CD4-positive, alpha-beta T cell treated with Interleukin-17A for 1 hour (primary cell): ENCODE measurements at places on chromosomes 12 and 14.

GRCh38 chr12:121893961-121894460, 5.4 kb downstream of the PSMD9 start:
- no peak for DNase-seq

DNA sequence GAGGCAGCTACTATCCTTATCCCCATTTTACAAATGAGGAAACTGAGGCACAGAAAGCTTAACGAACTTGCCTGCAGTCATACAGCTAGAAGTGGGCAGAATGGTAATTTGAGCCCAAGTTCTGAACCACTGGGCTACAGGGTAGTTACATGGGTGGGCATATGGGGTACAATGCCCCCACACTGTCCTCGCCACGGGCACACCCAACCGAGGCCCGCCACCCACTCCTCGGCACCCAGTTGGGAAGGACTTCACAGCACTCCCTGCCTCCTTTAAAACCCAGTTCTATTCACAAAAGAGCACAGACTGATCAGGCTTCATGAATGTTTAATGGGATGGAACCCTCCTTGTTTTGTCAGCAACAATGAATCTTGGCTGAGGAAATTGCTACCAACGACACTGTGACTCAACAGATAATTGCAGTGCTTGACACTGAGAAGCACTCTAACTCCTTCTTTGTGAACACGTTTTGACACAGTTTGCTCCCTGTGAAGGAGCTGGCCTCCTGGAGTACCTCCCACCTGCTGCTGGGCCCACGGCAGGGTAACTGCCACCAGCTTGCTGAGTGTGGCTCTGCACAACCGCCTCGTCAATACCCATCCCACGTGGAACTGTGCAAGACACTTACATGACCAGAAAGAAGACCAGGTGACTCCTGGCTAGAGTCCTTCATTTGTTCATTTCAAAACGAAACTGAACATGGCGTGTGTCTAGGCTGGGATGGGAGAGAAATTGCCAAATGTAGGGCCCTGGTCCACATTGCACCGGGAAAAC, 63.5 kb downstream of the CLMN start:
- DNase-seq = no peak

DNA sequence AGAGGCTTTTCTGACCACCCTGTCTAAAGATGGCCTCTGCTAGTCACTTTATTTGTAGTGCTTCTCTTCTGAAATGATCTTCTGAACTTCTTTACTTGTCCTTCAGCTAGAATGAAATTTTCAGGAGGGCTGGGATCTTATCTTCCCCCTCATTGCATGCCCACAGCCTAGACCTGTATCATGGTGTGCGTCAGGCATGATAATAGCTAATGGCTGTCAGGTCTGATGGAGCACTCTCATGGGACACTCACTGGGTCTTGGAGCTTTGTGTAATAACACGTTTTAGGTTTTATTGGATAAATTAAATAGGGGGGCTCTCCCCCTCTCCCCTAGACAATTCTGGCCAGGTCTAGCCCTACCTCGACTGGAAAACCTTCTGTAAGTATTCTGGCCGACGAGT, 97.1 kb upstream of the NRXN3 start:
- no peak for DNase-seq

DNA sequence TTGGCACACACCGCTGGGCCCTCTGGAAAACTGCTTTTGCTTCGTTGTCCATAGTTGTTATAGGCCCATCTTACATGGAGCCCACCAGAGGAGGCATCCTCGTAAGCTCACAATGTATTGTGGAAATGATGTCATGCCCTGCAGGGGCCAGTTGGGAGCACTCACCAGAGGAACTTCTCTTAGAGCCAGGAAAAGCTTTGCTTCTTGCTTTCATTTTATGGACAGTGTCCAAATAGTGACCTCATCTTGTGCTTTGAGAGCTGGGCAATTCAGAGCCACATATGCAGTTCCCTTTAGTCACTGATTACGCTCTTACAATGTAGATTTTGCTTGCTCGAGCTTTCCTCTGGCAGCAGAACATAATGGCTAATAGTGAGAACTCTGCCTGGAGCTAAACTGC, 275.6 kb downstream of the AACS start:
- DNase-seq = no peak

- DNase-seq = no peak
Observed at GRCh38 chr12:24049728-24050127, 100.3 kb upstream of the SOX5 start.

DNA sequence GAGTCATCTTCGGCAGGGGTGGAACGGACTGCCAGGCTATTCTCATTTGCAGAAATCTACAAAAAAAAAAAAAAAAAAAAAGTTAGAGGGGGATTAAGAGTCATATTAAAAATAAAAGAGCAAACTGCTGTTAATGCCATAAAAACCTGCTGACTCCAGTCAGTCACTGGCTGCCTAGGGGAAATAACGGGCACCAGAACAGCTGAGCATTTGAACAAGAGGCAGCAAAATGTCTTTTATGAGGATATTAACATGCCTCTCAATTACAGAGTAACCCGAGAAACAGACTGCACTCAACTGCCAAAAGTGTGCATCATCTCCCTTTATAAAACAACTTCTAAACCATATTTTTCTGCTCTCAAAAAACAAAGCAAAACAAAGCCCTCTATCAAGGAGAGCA, 28.7 kb upstream of the CERS5 start:
- no peak for DNase-seq

DNA sequence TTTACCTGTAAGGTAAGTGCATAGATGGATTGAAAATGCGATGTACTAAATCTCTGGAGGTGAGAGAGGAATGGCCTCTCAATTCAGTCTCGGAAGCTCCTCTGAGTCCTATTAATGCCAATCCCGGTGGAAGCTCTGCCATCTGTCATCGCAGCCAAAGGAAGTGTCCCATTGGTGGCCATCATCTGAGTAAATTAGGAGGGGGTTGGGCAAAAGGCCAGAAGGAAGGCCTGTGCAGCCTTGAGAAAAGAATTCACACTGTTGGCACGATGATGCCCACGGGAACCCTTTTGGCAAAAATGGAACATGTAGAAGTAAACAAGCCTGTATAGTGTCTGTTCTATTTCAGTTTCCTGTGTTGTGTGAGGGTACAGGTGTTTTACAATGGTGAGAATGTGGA, 494.8 kb downstream of the NELL2 start:
- DNase-seq = no peak

GRCh38 chr14:57847096-57847495, 18.8 kb downstream of the SLC35F4 start:
- DNase-seq = no peak

GRCh38 chr12:14981049-14981448, 8.2 kb downstream of the PDE6H start:
- peak; percentile 18 for DNase-seq

DNA sequence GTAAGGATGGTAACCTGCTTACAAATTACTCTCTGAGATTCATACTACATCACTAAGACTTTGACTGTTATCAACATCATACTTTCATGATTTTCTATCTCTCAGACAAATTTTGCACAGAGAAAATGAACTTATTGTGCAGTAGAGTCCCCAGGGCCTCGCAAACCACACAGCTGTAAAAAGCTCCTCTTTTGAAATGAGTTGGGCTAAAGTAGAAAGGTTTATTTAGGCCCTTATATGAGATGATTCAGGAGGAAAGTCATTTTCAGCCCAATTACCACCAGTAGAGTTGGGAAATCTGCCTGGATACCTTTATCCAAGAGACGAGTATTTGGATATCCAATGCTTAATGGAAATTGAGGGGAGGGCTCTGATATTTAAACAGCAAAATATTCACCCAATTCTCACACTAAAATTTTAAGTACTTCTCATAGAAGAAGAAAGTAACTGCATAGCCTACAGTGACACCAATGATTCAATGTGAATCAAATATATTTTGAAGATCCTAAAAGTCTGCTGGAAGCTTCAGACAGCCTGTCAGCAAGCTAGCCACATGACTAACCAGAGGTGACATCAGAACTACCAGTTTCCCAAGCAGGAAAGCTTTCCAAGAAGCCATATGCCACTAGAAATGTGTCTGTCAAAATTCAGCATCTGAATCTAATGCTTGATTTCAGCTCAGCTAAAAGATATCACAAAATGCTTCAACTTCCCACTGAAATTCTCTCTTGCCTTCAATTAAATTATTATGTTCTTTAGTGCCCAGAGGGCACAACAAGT, 190.1 kb upstream of the SYT1 start:
- DNase-seq = no peak

GRCh38 chr14:48193893-48194292, 518.5 kb upstream of the MDGA2 start:
- no peak for DNase-seq

GRCh38 chr14:104561124-104561557, 18.4 kb upstream of the C14orf180 start:
- no peak for DNase-seq

- no peak for DNase-seq
Observed at GRCh38 chr12:53069621-53070410, 9.4 kb downstream of the SPRYD3 start.

DNA sequence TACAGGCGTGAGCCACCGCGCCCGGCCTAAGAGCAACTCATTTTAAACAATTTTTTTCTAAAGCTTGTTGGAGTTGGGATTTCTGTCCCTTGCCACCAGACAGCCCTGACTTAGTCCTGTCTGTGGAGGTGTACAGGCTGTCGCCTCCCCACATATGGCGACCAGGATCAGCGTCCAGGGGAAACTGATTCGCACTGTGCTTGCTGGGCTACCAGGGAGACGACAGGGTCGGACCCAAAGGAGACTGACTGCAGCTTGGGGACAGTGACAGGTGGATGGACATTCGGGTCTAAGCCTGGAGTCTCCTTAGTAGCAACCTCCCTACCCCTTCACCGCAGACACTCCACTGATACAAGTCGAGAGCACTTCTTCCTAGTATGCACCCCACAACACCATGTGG, 40.3 kb downstream of the TRAFD1 start:
- DNase-seq = no peak

DNA sequence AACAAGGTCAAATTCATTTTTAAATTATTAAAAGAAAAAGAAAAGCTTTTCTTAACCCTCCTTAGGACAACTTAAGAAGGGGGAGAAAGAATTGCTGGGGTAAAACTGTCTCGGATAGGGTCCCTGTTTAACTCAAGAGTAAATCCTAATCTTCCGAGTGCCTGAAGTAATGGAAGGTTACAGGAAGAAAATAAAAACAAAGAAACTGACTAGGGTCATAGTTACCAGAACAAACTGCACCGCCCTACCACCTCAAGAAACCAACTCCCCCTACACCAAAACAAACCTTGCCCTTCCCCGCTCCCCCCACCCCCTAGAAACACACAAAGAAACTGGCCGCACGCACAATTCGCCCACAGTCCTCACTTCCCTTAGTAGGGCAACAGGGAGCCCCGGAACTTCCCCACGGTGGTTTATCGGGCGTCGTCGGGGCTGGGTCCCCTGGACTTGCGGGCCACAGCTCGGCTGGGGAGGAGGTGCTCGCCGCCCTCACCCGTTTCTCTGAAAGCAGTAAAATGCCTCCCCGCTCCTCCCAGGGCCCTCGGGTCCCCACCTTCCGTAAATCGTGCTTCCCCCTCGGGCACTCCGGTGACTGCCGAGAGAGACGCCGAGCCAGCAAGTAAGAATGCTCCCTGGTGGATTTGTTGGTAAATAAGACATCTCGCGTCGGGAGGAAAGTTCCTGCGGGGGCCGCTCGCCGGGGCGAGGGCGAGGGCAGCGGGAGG, 2.4 kb downstream of the SINHCAF start:
- DNase-seq = peak; percentile 85

- DNase-seq = no peak
Observed at GRCh38 chr14:44286201-44286600, 220.9 kb downstream of the FSCB start.

DNA sequence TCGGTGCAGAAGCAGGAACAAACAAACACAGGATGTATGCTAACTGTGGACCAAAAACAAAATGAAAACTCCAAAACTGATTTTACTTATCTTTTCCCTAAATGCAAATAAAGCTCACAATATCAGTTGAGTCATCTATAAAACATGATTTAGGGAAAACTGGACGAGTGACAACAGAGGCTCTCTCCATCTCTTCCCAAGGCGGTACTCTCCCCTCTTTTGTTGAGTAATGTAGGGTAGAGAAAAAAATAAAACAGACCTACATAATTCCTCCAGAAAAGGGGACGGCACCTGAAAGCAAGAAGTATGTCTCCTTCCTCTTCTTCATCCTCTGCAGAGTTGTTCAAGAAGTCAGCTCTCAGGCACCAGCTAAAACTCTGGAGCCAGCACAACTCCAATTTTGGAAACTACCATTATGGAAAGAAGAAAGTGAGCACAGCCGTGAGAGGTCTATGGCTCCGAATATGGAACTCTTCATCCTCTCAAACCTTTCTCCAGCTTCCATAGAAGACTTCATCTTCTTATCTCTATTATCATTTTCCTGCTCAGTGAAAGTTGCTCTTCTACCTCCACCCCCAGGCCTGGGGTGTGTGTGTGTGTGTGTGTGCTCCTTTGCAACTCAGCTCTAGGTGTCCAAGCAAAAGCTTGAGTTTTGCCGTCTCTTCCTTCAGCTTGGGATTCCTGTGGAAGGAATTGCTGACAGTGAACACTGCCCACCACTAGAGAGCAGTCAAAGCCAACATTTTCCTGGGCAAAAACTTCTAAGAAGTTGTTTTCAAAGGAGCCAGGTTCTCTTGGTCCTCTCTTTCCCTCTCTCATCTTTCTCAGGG, 155.4 kb downstream of the DIO2 start:
- no peak for DNase-seq

DNA sequence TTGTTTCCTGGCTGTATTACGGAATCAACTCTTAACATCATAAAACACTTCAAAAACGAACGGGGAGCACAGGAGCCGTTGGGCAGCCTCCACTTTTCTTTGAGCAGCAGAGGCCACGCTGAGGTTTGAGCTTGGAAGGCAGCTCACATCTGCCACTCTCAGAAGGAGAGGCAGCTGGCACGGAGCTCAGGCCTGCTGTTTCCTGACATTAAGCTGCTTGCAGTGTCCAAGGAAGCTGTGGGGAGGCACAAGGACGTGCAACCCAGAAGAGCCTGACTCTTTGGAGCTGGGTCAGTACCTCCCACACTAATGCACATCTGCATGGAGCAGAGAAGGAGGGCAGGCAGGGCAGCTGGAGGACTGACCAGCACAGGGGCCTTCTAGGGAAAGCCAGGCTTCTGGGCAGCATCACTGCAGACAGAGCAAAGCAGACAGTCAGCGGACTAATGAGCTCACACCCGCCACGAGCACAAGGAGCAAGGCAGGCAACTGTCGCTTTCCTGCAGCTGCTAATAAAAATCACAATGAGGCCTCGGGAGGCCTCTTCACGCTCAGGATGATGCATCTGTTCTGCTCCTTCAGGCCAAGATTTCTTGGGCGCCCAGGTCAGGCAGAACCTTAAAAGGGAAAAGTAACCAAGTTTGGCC, 211.1 kb downstream of the GLT1D1 start:
- DNase-seq = no peak

- DNase-seq = no peak
Observed at GRCh38 chr14:20455355-20456300, 602 bp downstream of the APEX1 start.

GRCh38 chr12:112973011-112973735, 5.1 kb upstream of the OAS2 start:
- DNase-seq = no peak

DNA sequence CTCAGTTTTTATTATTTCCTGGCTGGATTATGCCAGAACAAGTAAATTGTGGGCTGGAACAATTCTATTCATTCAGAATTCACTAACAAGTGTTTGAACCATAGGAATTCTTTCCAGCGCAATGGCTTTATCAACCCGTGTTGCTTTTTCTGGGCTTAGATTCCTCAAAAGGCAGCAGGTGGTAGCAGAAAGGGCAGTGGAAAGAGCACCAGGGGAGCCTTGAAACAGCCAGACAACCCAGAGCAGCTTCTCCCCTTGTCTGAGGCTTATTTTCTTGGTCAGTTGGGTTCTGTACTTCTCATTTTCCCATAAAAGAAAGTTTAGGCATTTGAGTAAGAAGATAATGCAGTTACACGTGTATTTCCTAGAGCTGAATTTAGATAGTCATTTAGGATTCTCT, 130.7 kb downstream of the OTOGL start:
- DNase-seq = no peak

GRCh38 chr14:90678420-90678819, 137.8 kb downstream of the TTC7B start:
- no peak for DNase-seq
